Activated naive CD4-positive, alpha-beta T cell treated with anti-CD3 and anti-CD28 coated beads, Interleukin-2, amount 10 ng/mL, durations not matched to agents 7 days and 5 days (primary cell): ENCODE measurements at places on chromosomes 16 and 17.

DNA sequence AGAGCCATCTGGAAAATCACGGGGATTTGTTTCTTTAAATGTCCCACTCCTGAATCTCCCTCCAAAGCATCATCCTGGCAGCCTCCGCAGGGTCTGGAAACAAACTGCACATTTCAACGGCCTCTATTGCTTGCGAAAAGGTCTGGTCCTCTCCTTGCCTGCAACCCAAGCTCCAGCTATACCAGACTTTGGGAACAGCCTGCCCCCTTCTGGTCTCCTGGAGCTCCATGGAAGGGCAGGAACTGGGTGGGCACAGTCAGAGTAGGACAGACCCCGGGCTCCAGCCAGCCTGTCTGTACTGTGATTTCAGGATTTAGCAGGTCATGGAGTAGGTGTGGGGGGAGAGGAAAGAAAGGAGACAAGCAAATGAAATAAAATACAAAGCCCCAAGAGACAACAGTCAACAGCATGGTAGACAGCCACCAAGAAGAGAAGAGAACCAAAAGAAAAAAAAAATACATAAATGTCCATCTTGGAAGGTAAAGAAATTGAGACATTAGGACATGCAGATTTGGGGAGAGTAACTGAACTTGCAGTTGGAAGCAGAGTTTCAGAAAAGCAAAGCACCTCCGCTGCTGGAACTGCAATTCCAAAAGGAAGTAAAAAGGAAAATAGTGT lies 2.7 kb downstream of the XYLT1 start:
- DNase-seq, result peak; percentile 68

DNA sequence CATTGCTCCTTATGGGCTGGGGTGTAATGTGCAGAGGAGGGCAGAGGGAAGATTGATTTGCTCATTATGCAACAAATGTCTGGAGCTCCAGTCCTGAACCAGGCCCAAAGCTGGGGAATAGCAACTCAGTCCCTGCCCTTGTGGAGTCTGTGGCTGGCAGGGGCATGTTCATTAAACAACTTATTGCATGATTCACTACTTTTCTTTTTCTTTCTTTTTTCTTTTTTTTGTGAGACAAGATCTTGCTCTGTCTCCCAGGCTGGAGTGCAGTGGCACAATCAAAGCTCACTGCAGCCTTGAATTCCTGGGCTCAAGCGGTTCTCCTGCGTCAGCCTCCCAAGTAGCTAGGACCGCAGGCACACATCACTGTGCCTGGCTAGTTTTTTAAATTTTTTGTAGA lies 23.1 kb downstream of the MSI2 start:
- no peak for DNase-seq

DNA sequence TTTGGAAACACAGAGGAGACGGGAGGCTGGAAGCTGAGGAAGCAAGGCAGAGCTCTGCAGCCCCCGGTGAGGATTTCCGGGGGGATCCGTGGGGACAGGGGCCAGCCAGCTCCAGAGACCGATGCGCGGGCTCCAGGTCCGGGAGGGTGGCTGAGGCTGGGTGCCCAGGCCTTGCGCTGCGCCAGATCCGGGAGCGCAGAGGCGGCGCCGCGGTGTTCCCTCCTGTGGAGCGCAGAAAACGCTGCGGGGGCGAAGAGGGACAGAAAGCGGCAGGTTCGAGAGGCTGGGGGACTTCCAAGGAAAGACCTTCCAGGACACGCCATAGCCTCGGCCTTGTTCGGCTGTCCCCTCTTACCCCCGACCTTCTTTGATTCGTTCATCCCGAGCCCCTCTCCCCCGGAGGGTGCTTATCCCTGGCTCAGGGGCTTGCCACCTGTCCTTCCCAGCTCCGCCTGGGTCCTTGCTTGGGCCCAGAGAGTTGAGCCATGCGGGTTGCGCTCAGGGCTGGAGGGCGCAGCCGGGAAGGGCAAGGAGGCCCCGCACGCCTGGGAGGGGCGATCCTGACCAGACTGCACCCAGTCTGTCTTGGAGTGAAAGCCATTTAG lies 697 bp upstream of the SHISA9 start:
- DNase-seq, result no peak

DNA sequence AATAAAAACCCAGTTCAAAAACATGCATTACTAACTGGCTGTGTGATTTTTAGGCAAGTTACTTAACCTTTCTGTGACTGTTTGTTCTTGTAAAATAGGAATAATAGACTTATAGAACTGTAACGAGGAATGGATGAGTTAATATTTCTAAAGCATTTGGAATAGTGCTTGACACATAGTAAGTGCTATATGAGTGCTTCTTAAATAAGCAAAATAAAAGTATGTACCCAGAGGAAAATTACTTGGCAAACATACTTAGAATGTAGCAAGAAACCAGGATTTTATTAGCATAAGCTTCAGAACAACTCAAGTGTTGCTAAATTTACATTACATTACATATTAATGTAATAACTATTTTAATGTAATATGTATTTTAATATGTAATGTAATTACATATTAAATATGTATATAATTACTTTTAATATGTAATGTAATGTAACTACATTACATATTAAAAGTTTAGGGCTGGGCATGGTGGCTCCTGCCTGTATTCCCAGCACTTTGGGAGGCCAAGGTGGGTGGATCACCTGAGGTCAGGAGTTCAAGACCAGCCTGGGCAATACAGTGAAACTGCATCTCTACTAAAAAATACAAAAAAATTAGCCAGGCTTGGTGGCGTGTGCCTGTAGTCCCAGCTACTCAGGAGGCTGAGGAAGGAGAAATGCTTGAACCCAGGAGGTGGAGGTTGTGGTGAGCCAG lies 14.2 kb downstream of the NFAT5 start:
- no peak for DNase-seq

DNA sequence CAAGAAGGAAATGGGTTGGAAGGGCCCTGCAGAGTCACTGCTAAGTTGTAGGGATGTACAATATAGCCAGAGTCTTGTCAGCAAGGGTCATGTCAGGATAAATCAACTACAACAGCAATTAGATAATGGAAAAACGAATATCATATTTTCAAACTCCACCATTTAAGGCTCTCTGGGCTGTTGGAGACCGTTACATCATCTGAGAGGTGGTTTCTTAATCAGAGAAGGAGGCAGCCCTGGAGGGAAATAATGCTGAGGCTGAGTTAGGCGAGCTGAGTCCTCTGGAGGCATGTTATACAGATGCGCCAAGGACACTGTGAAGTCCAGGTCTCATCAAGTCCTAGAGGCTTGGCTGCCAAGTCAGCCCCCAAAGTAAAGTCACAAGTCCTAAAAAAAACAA lies 30.3 kb downstream of the LYRM9 start:
- no peak for DNase-seq

GRCh38 chr17:43020789-43021740 lies 1.1 kb downstream of the VAT1 start:
- peak; percentile 41 for DNase-seq

GRCh38 chr17:37147301-37147812 lies 198.6 kb downstream of the AATF start:
- no peak for DNase-seq

- DNase-seq, result peak; percentile 48
Measured at GRCh38 chr16:10181196-10182162, 749 bp downstream of the GRIN2A start.

GRCh38 chr16:84461413-84462295 lies 42.8 kb downstream of the MEAK7 start:
- DNase-seq, result no peak

- no peak for DNase-seq
Measured at GRCh38 chr16:58286280-58286679, 8.5 kb downstream of the PRSS54 start.

- no peak for DNase-seq
Measured at GRCh38 chr17:41446806-41447205, 6.0 kb upstream of the KRT38 start.

- DNase-seq, result no peak
Measured at GRCh38 chr17:49489348-49489747, 5.7 kb upstream of the NGFR start.

GRCh38 chr16:25063865-25064264 lies 47.7 kb upstream of the LCMT1 start:
- no peak for DNase-seq

GRCh38 chr17:44414394-44415155 lies 25.1 kb upstream of the ITGA2B start:
- DNase-seq, result no peak

GRCh38 chr16:86952769-86953168 lies 364.4 kb downstream of the C16orf95 start:
- no peak for DNase-seq

DNA sequence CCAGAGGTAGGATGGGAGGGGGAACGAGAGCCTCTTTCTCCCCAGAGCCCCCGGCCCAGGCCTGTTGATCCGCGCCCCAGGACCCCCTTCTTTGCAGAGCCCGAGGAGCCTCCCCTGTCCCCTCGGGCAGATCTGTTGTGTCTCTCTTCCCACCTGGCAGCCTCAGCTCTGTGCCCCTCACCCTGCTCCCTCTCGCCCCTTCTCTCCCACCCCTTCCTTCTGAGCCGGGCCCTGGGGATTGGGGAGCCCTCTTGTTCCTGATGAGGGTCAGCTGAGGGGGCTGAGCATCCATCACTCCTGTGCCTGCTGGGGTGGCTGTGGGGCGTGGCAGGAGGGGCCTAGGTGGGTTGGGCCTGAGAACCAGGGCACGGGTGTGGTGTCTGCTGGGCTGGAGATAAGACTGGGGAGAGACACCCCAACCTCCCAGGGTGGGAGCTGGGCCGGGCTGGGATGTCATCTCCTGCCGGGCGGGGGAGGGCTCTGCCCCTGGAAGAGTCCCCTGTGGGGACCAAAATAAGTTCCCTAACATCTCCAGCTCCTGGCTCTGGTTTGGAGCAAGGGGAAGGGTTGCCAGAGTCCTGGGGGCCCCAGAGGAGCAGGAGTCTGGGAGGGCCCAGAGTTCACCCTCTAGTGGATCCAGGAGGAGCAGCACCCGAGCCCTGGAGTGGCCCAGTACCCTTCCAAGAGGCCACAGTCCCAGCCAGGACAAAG lies 65.4 kb downstream of the MRC2 start:
- no peak for DNase-seq

- DNase-seq, result no peak
Measured at GRCh38 chr16:12833926-12834325, 30.2 kb upstream of the CPPED1 start.

- DNase-seq, result no peak
Measured at GRCh38 chr16:6803176-6803575, 529.5 kb upstream of the RBFOX1 start.

- DNase-seq, result no peak
Measured at GRCh38 chr17:82092995-82093751, 4.9 kb downstream of the FASN start.

DNA sequence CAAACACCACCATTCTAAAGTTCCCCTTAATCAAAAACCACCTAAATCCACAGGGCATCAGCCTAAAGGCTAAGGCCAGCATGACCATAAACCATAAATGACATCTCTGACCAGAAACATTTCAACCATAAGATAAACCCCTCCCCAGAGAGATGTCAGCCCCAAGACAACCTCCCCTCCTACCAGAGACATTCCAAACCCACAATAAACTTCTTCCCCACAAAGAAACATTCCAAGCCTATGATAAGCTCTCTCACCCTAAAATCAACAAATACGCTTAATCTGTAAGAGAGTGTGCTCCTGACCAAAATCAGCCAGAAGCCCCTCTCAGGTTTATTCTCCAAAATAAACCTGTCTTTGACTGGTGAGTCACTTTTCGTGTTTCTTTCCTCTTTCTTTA lies 54.8 kb downstream of the SLFN5 start:
- no peak for DNase-seq

DNA sequence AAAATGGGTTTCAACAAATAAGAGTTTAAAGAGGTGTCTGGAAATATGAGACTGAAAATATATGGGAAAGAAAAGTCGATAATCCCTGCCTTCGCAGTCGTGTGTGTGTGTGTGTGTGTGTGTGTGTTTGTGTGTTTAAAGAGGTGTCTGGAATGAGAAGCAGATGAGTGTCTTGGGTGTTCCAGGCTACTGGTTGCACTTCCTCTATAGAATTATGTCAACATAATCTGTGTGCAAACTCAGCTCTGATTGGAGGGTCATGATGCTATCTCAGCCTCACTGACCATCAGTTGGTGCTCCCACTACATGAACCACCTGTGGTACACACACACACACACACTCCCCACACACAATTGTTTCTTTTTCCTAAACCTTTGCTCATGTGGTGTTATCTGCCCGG lies 347.3 kb downstream of the NPIPA8 start:
- DNase-seq, result no peak

GRCh38 chr16:66382171-66382965 lies 15.9 kb downstream of the CDH5 start:
- no peak for DNase-seq

DNA sequence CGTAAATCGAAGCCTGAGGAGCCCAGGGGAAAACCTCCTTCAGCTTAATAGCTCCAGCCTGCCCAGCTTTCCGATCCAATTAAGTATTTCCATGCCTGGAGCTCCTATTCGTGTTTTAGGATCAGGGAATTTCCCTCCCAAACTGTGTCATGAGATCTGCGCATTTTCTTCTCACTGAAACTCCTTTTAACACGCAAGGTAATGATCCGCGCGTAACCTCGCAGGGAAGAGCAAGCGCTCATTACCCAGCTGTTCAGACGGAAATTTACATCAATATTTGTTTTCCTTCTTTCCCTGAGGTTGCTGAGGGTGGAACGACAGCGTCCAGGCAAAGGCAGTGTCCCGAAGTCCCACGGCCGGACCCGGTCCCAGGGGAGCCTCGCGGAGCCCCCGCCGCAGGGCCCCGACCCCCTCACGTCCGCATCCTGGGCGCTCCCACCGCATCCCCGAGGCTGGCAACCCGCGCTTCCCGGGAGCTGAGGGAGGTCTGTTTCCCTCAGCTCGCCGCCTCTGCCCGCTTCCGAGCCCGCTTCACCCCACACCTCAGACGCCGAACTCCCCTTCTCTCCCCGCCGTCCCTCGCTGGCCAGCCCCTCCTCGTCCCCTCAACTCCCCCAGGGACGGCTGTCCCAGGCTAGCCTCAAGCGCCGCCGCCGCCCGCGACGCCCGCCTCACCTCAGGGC lies 415 bp downstream of the ABCA5 start:
- no peak for DNase-seq

DNA sequence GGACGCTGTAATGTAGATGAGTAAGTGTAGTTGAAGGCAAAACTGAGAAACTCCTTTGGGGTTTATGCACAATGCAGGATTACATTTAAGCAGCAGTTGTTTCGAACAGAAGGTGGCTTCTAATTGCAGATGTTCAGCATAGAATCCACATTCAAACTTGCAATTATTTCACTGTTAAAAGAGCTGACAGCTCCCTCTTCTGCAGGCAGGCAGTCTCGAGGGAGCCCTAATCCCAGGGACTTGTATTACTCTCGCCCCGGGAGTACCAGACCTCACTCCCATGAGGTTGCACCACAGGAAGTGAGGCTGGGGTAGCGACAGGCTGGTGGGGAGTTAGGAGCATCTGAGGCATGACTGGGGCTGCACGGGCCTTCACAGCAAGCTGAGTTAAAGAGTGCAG lies 484.3 kb upstream of the EEF2KMT start:
- no peak for DNase-seq

GRCh38 chr17:32486701-32487472 lies at the start of gene CDK5R1:
Gene CDK5R1 (plus strand): TSS chr17:32486993. CDS start chr17:32487621, 628 bp downstream.
- DNase-seq, result peak; percentile 83
